Globus pallidus (tissue), 1 donor: ENCODE measurements at places on chromosomes 6 and 20.
A peak's percentile ranks its signal among the peaks of the same experiment; 100 is the strongest.

- no peak for DNase-seq
Observed at GRCh38 chr6:162100096-162100495, 627.5 kb downstream of the PRKN start.

DNA sequence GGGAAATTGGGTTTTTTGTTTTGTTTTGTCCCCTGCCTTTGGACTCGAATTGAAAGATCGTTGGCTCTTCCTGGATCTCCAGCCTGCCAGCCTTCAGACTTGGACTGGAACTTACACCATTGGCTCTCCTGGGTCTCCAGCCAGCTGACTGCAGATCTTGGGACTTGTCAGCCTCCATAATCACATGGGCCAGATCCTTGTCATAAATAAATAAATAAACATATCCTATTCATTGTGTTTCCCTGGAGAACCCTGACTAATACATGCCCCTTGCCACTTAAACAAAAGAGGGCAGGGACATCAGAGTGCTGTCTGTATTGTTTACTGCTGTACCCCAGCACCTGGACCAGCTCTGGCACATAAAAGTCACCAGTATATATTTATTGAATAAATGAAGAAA, 101.5 kb downstream of the CAP2 start:
- no peak for DNase-seq

GRCh38 chr6:166087246-166087645, 80.4 kb downstream of the TBXT start:
- DNase-seq, result no peak

GRCh38 chr20:63545814-63546213, 1.7 kb downstream of the SRMS start:
- no peak for DNase-seq

- no peak for DNase-seq
Observed at GRCh38 chr20:19851861-19852260, 93.8 kb downstream of the RIN2 start.

DNA sequence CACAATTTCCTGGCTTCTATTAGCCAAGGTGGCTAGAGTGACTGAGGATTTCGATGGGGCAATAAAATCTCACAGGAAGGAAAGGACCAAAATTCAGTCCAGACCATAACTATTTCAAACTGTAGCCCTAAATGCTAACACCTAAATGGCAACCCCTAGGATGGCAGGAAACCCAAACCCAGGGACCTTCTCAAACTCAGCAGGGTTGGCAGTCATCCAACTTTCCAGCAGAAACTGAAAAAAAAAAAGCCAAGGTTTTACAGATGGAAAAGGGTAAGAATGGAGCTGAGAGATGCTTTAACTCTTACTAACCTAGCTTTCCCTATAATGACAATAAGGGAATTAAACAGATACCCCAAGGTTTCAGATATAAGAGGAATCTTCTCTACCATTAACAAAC, 10.5 kb downstream of the IBTK start:
- DNase-seq, result no peak

- no peak for DNase-seq
Observed at GRCh38 chr6:5942591-5942990, 64.1 kb downstream of the NRN1 start.

DNA sequence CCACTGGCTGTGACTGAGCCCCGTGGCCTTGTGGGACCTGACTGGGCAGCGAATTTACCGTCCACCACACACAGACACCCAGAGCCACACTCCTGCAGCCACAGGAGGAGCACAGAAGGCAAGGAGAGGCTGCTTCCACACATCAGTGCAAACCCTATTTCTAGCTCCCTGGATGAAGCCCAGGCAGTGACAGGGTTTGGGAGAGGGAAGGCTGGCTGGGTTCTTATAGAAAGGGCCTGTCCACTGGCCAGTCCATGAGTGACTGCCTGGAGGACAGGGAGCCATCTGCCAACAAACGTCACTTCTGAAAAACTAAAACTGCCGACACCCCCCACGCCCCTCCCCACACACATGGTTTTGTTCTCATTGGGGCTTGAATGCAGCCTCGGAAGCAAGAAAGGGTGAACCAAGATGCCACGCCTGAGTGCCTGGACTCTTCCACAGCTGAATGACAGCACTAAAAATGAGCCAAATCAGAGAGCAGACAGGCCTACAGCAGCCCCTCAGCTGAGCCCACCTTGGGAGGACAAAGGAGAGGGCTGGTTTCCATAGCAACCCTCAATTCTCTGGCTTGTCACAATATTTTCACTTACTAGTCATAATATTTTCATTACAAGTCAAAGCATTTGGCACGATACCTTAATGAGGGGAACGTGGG, 38.4 kb downstream of the RRBP1 start:
- DNase-seq, result no peak

DNA sequence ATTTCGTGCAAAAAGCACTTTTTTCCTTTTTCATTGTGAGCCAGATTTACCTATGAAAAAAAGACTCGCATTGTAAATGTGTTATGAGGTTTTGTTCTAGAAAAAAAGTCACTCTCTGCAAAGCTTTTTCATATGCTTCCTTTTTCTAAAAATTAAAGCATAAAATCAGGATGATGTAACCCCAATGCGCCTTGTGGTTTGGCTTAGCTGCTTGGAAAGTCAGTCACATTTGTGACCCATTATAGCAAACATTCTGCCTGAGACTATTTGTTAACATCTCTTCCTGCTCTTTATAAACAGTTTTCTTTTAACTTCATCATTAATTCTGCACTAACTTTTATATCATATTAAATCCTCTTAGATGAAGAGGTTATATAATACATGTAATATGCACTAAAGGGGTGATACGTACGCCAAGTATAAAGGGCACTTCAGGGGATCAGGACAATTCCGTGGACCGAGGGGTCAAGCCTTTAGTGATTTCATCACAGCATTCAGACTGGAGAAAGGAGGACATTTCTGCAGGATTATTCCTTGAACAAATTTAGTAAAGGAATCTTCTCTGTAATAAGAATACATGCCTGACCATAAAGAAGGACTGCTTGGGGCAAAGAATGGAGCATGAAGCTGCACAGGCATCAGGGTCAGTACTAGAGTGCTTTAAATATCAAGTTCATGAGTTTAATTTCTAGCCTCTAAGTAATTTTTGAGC, 48.1 kb upstream of the SMLR1 start:
- no peak for DNase-seq

GRCh38 chr6:136798044-136798443, 5.8 kb upstream of the MAP3K5 start:
- no peak for DNase-seq

- DNase-seq, result no peak
Observed at GRCh38 chr6:9248133-9248532, 812.8 kb upstream of the SLC35B3 start.

- DNase-seq, result no peak
Observed at GRCh38 chr6:51613558-51613957, 473.9 kb downstream of the PKHD1 start.

- DNase-seq, result no peak
Observed at GRCh38 chr6:30162265-30163089, 869 bp upstream of the TRIM15 start.

DNA sequence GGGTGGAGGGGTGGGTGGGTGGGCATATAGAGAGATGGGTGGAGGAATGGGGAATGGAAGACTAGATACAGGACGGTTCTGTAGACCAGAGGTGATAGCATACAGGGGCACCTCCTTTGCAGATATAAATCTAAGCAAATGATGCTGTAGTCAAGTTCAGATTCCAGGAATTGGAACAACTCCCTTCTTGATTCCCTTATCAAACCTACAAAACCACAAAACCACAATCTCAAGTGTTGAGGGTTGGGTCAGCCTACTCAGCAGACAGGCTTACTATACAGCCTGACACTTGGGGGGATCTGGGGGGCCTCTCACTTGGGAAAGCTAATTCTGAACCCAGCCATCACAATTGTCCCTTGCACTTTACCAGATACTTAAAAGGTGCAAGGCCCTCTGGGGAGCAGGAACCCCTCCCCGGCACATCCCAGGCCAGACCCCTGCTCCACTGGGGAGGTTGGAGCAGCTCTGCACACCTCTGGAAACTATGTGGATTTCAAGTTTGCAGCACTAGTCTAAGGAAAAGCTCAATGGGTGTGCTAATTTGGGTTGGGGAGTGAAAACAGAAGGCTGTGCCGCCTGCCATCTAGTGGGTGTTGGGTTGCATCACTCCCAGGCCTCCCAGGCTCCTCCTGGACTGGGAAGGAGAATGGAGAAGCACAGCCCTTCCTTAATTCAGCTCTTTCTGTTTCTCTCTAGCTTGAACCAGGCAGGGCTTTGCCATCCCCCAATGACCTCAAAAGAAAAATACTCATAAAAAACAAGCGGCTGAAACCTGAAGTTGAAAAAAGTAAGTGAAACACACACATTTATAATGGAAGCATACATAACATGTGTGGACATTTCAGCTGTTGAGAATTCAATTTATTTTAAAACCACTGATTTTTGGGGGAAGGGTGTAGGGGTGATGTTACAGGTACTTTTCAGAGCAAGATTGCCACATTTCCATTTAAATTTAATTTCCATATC, 121.2 kb upstream of the LAMP5 start:
- DNase-seq, result peak; percentile 41

DNA sequence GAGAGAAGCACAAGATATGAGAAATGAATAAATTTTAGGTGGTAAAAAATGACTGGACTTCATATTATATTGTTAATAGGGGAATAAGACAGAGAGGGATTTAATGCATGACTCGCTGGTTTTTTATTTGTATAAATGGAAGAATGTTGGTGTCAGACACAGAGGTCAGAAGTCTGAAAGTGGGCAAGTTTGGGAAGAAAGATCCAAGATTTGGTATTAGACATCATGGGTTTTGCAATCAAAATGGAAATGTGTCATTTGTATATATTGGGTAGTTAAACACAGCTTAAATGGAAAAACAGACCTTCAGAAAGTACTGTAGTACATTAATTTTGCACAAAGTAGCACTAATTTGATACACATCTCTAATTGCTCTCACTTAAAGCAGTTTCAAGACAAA, 96.2 kb downstream of the EYA4 start:
- no peak for DNase-seq

DNA sequence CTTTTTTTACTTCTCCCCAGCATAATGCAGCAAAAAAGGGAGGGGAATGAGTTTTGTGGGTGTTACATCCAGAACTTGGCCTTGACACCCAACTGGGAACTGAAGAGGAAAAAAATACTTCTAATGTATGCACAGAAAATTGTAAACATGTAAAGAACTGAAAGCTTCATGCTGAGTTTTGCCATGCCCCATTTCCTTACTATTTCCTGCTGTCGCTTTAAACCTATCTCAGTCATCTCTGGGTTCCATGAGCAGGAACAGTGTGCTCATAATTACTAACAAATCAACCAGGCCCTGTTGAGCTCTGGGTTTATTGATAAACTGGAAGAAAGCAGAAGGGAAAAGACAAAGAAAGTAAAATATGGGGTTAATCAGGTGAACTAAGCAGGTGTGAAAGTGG, 14.2 kb downstream of the TFAP2B start:
- DNase-seq, result no peak

DNA sequence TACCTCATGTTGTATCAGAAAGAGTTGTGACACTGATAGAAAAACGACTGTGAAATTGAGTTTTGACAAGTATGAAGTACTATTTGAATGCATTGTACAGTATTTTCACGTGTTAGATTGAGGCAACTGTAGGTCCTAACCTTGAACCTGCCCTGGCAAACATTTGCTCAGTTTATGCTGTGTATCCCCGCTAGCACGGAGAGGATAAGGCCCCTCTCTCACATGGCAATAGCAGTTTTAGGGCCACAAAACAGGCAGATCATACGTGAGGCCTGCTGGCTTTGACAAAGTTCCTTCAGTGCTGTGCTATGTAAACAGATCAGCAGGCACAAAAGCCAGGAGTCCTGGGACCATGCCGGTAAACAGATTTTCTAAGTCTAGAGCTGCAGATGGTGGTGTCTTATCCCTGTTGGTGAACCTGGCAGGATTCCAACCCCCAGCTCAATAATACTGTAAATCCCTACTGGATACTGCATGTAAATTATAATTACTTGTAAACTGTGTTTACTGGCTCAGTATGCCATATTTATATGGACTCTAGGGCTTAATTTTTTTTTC, 23.8 kb upstream of the FAM217A start:
- no peak for DNase-seq

DNA sequence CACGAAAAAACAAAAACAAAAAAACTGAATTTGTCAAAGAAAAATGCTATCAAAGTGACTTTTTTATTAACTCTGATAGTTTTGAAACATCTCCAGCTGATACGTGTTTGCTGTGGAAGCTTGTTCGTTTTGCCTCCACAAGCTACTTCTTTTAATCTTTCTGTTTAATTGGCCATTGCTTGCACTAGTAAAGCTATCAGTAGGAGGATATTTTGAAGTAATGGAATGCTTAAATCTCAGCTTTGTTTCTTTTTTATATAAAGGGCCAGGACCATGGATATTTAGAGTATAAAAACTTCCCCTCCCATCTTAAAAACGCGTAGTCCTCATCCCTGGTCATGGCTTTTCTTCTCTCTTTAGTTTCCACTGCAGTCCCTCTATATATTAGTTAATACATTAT, 344.0 kb downstream of the NKAIN2 start:
- no peak for DNase-seq

GRCh38 chr20:16158976-16159286, 414.3 kb downstream of the KIF16B start:
- no peak for DNase-seq

DNA sequence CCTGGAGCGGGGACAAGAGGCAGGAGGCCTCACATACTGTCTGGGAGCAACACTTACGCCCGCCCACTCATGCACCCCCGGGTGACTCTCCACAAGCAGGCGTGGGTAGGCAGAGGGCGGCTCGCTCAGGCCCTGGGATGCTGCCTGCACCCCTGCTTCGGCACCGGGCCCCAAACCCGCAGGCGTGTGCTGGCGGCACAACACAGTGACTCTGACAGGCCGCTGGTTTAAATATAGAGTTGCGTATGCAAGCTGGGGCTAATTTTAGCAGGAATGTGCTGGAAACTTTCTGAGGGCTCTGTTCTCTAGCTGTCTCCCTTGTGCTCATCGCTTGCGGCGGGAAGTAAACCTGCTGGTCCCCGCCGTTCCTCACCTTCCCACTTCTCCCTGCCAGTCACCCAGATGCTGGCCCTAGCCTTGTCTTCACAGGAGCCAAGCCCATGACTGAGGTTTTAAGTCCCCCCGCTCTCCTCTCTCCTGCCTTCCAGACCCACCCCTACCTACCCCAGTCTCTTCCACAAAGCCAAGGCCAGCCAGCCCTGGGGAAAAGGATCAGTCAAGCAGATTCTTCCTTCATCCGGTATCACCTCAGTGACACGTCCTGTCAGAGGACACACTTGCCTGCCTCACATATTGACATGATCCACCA, 94.5 kb upstream of the FOXP4 start:
- no peak for DNase-seq

DNA sequence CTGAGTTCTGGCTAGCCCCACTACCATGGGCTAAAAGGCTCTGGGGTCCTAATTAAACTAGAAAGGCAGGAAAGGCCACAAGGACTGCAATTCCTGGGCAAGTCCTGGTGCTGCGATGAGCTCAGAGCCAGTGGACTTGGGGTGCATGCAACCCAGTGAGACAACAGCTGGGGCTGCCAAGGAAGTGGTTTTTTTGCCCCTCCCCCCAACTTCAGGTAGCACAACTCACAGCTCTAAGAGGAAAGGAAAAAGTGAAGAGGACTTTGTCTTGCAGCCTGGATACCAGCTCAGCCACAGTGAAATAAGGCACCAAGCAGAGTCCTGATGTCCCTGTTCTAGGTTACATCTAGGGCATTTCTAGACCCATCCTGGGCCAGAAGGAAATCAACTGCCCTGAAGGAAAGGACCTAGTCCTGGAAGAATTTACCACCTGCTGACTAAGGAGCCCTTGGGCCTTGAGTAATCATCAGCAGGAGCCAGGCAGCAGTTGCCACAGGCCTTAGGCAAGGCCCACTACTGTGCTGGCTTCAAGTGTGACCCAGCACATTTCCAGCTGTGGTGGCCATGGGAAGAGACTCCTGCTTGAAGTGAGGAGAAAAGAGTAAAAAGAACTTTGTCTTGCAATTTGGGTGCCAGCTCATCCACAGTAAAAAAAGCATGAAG, 358.4 kb downstream of the BTBD3 start:
- no peak for DNase-seq
